IMR-90 (cell line): ENCODE measurements at places on chromosomes 6 and 20. TPM values are rescaled to one million over a fixed set of nuclear protein-coding genes. Genes with fewer than 3 reads are reported as not detected.

PXDC1 gene
- total RNA-seq, result 66.4 and 72.2 TPM in 2 replicates

HIVEP1 gene
- total RNA-seq, result 16.7 and 17.2 TPM in 2 replicates

ZNF335 gene
- total RNA-seq, result 11.8 and 12.5 TPM in 2 replicates

CUTA gene
- 122 and 136 TPM in 2 replicates for total RNA-seq

PTCRA gene
- total RNA-seq, result not detected in 2 replicates

PROKR2 gene
- total RNA-seq, result not detected in 2 replicates

MLIP gene
- not detected in 2 replicates for total RNA-seq

NMBR gene
- not detected in 2 replicates for total RNA-seq

LTB gene
- total RNA-seq, result not detected in 2 replicates

MCM8 gene
- total RNA-seq, result 11.5 and 13.9 TPM in 2 replicates

SOBP gene
- 0.72 and 1.1 TPM in 2 replicates for total RNA-seq

CFAP61 gene
- total RNA-seq, result under 0.01 TPM in 1 of 2 replicates, not detected in the other
